ENCODE measurements at places on chromosomes 2 and 18.

DNA sequence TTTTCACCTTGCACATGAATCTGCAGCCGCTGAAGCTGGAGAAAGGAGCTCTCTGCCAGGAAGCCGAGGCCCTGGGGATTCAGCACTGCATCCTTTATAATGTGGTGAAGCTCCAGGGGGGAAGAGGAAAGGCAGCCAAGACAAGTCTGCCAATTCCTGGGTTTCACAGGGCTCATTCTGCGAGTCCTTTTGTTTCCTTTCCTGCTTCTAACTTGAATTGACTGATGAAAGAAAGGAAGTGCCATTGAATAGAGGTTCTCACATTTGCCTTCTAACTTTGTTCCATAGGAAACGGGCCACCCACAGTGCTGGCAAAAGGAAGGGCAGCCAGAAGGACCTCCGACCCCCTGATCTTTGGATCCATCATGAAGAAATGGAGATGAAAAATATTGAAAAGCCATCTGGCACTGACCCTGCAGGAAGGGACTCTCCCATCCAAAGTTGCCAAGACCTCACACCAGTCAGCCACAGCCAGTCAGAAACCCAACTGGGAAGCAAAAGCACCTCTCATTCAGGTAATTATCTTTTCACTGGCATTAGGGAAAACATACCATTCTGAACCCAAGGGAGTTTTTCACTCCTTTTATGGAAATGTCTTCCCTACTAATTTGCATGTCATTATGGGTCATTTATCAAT, 765.4 kb downstream of the MBD2 start:
- DNase-seq: peak; percentile 70

GRCh38 chr2:35933031-35933430, 422.5 kb upstream of the CRIM1 start:
- DNase-seq: no peak

GRCh38 chr2:46557788-46558187, 78.4 kb downstream of the TMEM247 start:
- DNase-seq: no peak

- no peak for DNase-seq
Observed at GRCh38 chr2:237556773-237557632, 9.4 kb upstream of the PRLH start.

GRCh38 chr2:211359347-211359746, 802.9 kb downstream of the CPS1 start:
- no peak for DNase-seq

- DNase-seq: no peak
Observed at GRCh38 chr2:48712151-48712550, 43.4 kb downstream of the LHCGR start.

DNA sequence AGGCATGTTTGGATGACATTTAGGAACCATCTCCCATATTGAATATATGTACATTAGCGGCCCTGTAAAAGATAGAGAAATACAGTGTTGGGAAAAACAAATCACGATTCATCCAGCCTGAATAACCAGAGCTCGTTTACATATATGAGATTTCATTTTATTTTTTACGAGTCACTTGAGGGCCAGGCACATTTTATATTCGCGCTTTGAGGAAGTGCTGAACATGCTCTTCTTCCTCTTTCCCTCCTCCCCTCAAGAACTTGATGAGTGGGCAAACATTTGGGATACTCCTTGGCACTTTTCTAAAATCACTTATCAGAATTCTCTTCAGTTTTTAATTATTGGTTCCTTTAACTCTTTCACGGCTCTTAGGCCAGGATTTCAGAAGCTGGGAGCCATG, 268.0 kb upstream of the TANK start:
- DNase-seq: no peak

GRCh38 chr2:42916324-42916723, 123.9 kb upstream of the HAAO start:
- no peak for DNase-seq

DNA sequence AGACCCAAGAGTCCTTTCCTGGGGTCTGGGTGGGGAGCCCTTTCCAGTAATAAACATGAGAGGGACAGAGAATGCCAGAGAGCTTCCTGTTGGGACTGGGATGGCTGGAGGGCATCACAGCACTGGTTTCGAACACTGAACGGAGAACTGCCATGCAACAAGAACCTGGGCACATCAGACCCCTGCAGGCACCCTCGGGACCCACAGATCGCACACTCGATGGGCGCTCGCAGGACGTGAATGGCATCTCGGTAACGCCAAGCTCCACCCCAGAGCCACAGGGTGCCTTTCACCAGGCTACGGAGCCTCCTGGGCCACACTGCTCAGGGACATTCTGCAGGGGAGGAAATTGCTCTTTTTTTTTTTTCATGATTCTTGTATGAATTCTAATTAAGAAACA, 25.1 kb downstream of the SLC66A2 start:
- no peak for DNase-seq

GRCh38 chr2:7206111-7206810, 289.0 kb downstream of the RNF144A start:
- DNase-seq: no peak

GRCh38 chr2:237942513-237942899, 24.3 kb upstream of the UBE2F start:
- DNase-seq: no peak

DNA sequence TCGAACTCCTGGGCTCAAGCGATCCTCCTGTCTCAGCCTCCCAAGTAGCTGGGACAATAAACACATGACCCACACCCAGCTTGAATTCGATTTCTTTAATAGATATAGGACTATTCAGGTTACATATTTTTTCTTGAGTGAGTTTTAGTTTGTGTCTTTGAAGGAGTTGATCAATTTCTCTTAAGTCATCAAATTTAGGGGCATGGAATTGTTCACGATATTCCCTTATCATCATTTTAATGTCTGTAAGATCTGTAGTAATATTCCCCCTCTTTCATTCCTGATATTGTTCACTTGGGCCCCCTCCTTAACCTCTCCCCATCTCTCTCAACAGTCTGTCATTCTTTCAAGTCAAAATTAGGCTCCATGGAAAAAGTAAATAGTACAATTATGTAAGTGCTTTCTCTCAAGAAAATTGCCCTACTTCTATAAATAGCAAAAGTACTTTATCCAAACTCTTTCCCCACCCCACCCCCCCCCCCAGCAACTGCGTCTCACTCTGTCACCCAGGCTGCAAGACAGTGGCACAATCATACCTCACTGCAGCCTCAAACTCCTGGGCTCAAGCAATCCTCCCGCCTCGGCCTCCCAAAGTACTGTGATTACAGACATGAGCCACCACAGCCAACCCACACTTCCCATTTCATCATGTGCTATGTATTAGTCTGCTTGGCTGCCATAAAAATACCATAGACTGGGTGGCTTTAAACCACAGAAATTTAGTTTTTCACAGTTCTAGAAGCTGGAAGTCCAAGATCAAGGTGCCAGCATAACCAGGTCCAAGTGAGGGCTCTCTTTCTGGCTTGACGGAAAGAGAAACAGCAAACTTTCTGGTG, 20.1 kb downstream of the WDR33 start:
- DNase-seq: no peak

- no peak for DNase-seq
Observed at GRCh38 chr2:222309361-222309760, 10.6 kb upstream of the PAX3 start.

GRCh38 chr2:1784087-1784486, 39.8 kb upstream of the PXDN start:
- no peak for DNase-seq

GRCh38 chr18:52278191-52278590, 61.8 kb upstream of the DCC start:
- no peak for DNase-seq

GRCh38 chr2:58571181-58571852, 330.2 kb upstream of the FANCL start:
- DNase-seq: peak; percentile 16

GRCh38 chr2:108092886-108093285, 106.6 kb downstream of the SLC5A7 start:
- no peak for DNase-seq

GRCh38 chr2:101307950-101308431, 510 bp downstream of the RNF149 start:
- no peak for DNase-seq

DNA sequence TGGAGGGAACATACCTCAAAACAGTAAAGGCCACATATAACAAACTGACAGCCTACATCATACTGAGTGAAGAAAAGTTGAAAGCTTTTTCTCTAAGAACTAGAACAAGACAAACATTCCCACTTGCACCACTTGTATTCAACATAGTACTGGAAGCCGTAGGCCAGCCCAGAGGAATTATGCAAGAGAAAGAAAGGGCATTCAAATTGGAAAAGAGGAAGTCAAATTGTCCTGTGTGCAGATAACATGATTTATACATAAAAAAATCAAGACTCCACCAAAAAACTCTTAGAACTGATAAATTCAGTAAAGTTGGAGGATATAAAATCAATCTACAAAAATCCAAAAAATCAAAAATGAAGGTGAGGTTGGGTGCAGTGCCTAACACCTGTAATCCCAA, 8.0 kb upstream of the KDM3A start:
- DNase-seq: no peak

DNA sequence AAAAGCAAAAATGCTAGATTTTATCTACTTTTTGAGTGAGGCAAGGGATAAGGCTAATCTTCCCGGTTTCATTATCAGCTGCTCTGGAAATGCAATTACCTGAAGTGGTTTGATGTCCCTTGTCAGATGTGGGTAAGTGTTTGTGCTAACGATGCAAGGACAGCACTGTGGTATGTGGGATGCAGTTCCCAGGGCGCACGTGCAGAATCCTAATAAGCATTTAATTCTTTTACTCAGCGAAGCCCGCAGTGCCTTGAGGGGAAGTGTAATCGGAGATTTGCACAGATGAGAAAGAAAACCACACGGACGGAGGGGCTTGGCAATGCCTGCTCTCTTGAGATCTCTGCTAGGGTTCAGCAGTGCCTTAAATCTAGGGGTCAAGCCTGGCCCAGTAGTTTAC, 108.5 kb upstream of the LYPD6 start:
- DNase-seq: no peak

GRCh38 chr2:27772804-27773203, 1.3 kb downstream of the MRPL33 start:
- DNase-seq: no peak

DNA sequence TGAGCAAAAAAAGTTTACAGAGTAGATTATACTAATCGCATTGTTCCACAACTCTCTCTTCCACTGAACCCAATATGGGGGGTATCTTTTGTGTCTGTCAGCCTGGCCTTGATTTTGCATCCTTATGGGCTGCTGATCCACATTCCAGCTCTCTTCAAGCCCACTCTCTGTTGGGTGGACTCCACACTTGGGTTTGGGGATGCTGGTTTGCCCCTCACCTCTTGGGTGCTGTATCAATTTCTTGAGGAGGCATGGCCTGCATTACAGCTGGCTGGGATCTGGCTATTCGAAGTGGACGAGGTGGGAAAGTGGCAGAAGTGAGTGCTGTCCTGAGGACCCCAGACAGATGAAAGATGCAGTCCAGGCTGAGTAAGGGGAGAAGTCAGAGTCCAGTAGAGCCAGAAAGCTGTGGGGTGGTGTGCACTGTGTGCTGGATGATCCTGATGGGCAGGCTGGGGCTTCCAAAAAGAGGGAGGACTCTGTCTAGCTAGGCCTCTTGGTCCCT, 141.4 kb downstream of the CAPN13 start:
- DNase-seq: no peak

DNA sequence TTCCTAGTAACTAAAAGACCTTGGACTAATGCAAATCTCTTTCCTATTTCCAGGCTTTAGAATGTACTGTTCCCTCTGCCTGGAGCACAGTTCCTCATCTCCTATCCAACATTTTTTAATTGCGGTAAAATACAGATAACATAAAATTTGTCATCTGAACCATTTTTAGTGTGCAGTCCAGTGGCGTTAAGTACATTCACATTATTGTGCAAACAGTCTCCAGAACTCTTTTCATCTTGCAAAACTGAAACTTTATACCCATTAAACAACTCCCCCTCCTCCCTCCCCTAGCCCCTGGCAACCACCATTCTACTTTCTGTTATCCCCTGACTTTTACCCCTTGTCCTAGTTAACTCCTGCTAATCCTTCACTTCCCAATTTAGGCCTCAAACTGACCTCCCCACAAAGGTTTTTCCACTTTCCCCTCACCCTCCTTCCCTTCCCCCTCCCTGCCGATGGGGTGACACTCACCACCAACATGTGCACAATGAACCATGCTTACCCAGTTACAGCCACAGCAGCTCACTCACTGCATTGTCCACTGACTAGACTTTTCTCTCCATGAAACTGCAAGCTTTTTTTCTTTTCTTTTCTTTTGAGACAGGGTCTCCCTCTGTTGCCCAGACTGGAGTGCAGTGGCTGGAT, 54.8 kb downstream of the KIAA2012 start:
- DNase-seq: no peak

GRCh38 chr18:58998401-58999203, 133.9 kb downstream of the ZNF532 start:
- no peak for DNase-seq

- DNase-seq: no peak
Observed at GRCh38 chr2:24977631-24978030, 5.9 kb upstream of the DNAJC27 start.

DNA sequence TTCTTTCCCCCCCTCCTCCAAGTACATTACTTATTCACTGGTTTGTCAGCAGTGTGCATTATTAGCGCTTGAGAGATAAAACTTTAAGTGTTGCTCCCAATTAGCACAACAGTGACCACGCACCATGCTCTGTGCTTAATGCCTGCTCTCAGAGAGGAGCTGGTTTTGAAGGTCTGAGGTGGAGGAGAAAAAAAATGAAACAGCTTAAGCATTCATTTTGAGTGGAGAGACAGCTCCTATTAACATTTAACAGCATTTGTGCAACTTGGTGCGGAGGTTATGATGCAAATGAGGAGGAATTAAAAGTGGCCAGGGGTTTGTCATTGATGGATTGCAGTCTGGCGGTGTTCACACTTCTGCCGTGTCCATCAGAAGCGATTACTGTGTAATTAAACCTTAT, 141.8 kb downstream of the FIGN start:
- no peak for DNase-seq

GRCh38 chr18:55337908-55338521, 250.0 kb downstream of the TCF4 start:
- peak; percentile 42 for DNase-seq

DNA sequence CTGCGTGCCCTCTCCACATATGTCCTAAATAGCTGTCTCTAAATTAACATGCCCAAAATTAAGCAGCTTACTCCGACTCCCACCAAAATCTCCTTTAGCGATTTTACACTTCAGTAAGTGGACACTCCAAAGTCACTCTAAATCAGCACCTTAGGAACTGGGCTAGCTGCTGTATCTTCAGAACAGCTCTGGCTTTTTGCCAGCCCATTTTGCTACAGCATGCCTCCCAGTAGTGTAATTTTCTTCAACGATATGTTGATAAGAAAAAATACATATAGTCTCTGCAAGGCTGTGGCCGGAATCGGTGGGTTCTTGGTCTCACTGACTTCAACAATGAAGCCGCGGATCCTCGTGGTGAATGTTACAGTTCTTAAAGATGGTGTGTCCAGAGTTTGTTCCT, 291.8 kb upstream of the RGPD4 start:
- DNase-seq: no peak

DNA sequence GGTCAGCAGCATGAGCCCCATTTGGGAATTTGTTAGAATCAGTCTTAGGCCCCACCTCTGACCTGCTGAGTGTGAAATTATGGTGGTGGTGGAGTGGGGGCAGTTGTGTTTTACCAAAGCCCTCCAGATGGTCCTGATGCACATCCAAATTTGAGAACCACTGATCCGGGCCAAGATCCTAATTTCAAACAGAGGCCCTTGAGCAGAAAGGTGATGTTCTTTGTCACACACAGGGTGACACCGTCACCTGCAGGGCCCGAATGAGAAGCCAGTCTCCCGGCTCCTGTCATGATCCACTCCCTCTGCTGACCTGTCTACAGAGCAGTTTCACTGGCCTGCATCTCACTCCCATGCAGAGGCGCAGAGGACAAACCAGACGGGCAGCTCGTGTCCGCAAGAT, 129.9 kb downstream of the TRIM43 start:
- DNase-seq: no peak

GRCh38 chr2:198098918-198099317, 294.5 kb downstream of the PLCL1 start:
- peak; percentile 3 for DNase-seq
